Activated CD4-positive, alpha-beta T cell treated with anti-CD3 and anti-CD28 coated beads for 1 hour (primary cell): ENCODE measurements at places on chromosomes 2 and 18.

GRCh38 chr2:24421668-24422067, 61.3 kb upstream of the ITSN2 start:
- DNase-seq = peak; percentile 27

DNA sequence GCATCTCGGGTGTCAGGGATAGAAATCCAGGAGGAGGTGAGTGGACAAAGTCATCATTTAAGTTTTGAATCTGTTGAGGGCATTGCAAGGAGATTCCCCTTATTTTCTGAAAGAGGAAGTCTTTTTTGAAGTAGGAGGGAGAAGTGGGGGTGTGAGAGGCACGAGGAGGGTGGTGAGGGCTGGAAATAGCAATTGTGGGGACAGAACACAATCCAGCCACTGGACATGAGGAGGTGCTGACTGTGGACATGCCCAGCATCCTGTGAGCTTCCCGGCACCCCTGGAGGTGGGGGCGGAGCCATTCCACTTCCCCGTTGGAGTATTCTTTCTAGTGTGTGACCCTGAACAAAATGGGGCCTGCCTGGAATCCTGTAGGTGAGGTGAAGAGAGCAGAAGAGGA, 310.7 kb upstream of the EPAS1 start:
- DNase-seq = no peak

DNA sequence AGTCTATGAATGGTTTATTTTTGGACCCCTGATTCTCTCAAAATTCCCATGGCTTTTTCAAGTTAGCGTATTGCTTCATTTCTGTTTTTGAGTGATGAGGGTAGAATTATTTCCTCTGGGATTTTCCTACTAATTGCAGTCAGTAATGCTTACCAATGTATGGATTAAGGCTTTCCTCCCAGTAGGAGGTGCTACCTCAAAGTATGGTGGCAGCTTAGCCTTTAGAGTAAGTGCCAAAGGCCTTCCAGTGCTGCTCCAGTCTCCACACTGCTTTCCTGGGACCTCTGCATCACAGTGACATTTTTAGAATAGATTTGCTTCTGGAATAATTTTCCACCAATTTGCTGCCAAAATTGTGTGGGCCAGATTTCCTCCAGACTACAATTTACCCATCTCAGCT, 16.2 kb upstream of the SSB start:
- no peak for DNase-seq

GRCh38 chr18:59752666-59753065, 55.4 kb upstream of the CCBE1 start:
- DNase-seq = no peak

- no peak for DNase-seq
Measured at GRCh38 chr2:172053486-172053885, 31.8 kb upstream of the DLX1 start.

DNA sequence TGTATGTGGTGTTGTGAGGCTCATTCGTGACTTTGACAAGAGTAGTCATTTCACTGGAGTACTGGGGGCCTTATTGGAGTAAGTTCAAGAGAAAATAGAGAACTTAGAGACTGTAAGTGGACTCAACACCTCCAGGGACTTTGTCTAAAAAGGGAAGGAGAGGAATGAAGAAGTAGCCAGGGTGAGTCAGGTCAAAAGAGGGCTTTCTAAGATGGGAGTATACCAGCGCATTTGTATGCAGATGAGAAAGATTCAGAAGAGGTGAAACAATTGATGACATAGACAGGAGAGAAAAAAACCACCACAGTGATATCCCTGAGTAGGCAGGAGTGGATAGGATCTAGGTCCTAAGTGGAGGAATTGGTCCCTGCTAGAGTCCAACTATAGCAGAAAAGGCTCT, 246.8 kb downstream of the IKZF2 start:
- no peak for DNase-seq

- DNase-seq = no peak
Measured at GRCh38 chr18:48472610-48473009, 63.4 kb upstream of the ZBTB7C start.

DNA sequence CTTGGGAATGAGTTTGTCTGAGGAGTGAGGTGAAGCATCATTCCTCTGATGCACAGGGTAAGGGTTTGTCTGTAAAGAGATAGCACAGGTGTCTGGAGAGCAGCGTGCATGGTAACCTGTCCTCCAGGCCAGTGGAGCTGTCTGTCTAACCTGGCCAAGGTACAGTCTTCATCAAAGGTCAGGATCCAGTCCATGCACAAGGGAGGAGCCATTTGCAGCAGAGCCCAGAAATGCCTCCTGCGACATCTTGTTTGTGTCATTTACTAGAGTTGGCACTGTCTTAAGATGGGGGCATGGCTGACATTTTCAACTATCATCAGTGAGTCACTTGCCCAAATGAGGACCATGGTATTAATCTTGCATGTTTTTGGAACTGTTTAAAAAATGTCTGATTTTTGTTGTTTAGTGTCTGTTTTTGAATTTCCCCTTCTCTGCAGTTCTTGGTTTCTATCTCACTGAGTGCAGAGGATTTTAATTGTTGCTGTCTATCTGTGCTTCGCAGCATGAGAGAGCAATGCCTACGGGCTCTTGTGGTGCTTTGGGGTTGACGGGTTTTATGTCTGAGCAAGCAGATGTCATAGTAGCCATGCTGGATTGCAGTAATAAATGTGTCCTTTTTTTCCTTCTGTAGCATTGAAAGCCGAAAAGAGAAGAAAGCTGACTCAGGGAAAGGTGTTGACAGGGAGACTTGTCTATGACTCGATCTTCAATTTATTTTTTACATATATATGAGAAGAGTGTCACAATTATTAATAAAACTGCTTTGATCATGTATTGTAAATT, 91.3 kb downstream of the DPP4 start:
- no peak for DNase-seq

DNA sequence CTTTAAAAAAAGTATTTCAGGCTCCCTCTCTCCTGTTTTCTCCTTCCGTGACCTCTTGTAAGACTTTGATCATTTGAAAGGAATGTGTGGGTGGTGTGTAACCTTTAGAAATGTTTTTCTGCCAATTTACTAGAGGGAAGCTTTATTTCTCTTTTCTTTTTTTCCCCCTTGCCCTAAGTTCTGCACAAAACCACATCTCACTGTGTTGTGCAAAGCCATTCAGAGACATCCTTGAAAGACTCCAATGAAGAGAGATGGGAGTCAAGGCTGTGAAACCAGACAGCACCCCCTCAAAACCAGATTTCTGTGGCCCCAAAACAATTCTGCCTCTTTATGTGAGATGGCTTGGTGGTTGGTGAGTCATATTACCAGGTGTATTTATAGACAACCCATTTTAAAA, 184.6 kb upstream of the ERBB4 start:
- DNase-seq = no peak

DNA sequence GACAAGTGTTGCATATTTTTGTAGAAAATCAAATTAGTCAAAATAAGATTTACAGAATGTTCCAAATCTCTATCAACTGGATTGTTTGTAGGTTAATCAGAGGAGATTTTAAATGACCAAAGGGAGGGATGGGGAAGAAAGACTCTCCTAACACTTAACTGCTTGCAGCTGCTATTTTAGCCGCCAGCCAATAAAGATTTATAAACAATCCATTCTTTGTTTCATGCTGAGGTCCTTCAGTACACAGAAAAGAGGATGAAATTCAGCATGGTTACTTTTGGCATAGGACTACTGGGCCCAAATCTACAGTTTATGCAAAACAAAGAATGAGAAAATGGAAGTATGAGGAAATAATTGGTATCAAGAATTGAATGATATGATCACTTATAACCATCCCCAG, 86.4 kb upstream of the FN1 start:
- no peak for DNase-seq

- no peak for DNase-seq
Measured at GRCh38 chr2:77999376-77999775, 477.2 kb upstream of the LRRTM4 start.

GRCh38 chr2:21038403-21039073, 5.3 kb downstream of the APOB start:
- no peak for DNase-seq

DNA sequence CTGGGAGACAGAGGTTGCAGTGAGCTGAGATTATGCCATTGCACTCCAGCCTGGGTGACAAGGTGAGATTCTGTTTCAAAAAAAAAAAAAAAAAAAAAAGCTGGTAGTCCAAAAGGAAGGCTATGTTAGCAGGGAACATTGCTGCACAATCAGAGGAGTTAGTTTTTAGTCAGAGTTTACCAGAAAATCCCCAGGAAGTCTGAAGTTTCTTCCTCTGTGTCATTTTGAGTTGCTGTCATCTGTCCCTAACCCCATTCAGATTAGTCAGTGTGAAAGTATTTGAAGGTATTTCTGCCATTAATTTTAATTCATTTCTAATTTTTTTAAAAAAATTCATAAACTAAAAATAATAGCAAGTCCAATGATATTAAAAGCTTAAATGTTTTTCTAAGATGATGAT, 33.5 kb upstream of the CERS6 start:
- DNase-seq = no peak
